ENCODE measurements at places on chromosomes 2 and 18.

GRCh38 chr2:85246348-85246747 is 81.4 kb downstream of the TGOLN2 start:
- DNase-seq = no peak

- no peak for DNase-seq
These were observed 157.6 kb upstream of the NRP2 start for GRCh38 chr2:205524656-205525055.

- DNase-seq = no peak
These were observed 732.7 kb upstream of the FANCL start for GRCh38 chr2:58973811-58974281.

DNA sequence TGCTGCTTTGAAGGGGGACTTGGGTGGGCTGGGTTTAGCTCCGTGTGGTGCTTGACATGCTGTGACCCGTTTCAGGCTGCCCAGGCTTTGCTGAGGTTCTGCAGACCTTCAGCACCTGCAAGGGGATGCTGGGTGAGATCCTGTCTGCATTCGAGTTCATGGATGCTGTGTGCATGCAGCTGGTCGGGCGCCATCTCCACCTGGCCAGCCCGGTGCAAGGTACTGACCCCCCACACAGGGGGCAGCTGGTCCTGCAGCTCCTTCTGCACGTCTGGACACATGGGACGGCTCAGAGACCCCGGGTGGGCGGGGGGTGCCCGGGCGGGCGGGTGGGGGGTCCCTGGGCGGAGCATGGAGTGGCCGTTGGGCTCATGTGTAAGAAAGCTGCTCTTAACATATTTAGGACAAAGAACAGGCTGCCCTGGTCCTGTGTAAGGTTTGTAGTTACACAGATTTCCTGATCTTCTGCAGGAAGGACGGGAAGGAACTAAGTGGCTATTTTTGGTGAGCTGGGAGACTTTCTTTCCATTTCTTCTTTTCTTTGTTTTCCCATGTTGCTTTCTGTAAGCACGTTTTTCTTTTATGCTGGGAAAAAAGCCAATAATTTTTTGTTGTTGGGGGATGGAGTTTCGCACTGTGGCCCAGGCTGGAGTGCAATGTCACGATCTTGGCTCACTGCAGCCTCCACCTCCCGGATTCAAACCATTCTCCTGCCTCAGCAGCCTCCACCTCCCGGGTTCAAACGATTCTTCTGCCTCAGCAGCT is 15.8 kb downstream of the D2HGDH start:
- no peak for DNase-seq

GRCh38 chr18:77132369-77133050 is at the start of gene MBP:
TSS of gene MBP (minus strand) at chr18:77132783. CDS start at chr18:77105261, 27,522 bp downstream.
- DNase-seq = peak; percentile 64

- no peak for DNase-seq
These were observed 165.3 kb downstream of the ATAD2B start for GRCh38 chr2:23761638-23762037.

DNA sequence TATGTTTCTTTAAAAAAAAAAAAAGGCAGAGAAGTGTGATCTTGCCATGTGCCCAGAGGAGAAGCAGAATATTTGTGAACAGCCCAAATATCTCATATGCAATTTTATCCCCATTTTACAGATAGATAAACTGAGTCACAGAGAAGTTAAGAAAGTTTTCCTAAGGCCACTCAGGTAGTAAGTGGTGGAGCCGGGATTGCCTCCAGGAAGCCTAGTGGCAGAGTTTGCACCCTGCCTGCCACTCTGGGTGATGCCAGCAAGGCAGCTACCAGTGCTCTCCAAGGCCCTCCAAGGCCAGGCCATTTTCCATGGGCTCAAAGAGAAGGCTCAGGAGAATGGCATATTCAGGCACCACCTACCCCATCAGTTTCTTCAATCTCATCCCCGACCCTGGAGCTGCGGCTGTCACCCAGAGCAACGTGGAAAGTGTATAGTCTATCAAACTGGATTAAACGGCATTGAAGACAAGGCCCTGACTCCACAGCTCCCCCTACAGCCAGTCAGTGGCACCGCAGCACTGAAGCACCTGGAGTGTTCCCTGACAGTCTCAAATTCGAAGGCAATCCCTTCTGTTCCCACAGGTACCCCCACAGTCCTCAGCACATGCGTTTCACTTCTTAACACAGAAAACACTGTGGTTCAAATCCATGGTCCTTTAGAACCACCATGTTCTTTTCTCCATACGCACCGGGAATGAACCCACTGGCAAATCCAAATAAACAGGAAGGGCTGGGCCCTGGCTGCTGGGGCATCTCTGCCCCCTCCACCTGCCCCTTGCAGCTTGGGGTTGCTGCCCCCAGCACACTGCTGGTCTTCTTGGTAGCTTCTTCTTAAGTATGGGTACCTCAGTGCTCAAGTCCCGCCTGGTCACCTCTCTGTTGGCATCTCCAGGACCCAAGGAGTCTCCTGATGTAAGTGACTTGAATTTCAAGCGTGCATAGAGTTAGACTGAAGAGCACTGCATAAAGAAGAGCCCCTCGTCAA is 175.3 kb downstream of the INHBB start:
- DNase-seq = no peak

GRCh38 chr2:37583402-37583801 is 88.0 kb downstream of the CDC42EP3 start:
- no peak for DNase-seq

GRCh38 chr2:220781622-220782241 is 790.4 kb downstream of the EPHA4 start:
- DNase-seq = no peak

DNA sequence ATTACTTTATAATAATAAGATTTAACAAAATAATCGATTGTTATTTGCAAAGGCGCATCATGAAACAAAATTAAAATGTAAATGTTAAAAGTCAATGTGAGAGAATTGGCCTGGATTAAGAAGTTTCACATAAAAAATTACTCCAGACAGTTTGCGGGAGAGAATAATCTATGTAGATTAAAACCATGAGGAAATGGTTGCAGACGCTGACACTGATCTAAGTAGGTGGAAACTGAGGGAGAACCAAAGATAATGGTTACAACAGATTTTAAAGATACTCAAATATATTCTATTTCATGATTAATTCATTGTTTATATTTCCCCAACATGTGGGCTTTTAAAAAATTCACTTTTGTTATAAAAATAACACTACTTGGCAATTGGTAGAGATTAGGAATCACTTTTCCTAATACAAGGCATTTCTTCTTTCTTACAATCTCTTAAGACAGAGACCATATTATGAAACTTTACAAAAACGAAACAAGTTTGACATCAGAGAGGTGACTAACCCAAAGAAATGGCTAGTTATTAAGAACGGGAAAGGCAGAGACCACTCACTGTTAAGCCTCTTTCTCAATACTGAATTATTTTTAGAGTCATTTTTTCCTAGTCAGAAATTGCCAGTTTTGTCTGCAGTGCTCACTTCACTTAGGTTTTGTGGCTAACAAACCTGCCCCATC is 1.6 kb downstream of the KANSL1L start:
- no peak for DNase-seq

DNA sequence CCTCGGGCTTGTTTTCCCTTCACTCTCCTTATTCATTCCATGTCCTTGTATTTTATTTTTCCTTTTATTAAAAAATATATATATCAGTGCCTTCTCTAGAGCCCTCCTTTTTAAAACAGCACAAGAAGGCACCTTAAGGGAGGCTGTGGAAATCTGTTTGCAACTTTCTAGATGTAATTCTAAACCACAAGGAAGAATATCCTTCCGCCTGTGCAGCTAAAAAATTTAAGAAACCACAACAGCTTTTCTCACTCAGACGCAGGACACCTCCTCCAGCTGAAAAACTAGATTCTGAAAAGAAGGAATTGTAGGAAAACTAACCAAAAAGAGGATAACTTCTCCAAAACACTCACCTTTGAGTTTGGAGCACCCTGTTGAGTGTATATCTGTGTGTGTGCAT is 142.2 kb downstream of the BCL11A start:
- DNase-seq = no peak
